ENCODE measurements at places on chromosomes 3 and 15.

DNA sequence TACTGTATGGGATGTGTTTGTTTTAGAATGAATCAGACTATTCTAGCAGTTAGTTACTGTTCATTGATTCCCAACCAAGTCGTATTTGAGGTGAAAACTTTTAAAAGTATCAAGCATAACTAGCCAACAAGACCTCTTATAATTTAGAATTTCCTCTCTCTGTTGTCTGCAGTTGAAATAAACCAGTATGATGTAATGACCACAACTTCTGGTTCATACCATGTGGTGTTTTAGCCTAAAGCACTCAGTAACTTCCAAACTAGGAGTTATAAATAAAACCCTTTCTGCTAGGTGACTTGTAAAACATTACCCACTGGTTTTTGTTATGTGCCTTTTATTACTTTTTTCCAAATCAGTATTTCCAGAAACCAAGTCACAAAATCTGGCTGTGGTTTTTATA is 19.8 kb upstream of the P2RY12 start:
- no peak for DNase-seq

GRCh38 chr15:37907136-37907535 is 27.3 kb upstream of the TMCO5A start:
- no peak for DNase-seq

DNA sequence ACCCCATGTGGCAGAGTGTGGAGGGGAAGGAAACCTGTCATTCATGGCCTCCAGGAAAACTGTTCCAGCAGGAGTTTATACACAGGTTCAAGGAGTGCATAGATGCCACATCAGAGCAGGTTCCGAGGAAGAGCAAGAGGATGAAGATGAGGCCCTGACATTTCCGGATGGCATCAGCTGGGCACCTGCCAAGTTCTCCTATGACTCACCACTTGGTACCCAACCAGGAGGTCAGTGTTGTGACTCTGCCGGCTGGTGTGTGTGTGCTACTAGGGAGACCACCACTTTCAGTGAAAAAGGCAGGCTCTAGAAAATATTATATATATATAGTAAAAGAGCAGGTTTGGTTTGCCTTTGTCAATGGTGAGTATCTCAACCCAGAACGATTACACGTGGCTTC is 69.3 kb downstream of the NTRK3 start:
- DNase-seq = no peak

- DNase-seq = no peak
These were observed 690.7 kb upstream of the ZNF385D start for GRCh38 chr3:22441711-22442110.

DNA sequence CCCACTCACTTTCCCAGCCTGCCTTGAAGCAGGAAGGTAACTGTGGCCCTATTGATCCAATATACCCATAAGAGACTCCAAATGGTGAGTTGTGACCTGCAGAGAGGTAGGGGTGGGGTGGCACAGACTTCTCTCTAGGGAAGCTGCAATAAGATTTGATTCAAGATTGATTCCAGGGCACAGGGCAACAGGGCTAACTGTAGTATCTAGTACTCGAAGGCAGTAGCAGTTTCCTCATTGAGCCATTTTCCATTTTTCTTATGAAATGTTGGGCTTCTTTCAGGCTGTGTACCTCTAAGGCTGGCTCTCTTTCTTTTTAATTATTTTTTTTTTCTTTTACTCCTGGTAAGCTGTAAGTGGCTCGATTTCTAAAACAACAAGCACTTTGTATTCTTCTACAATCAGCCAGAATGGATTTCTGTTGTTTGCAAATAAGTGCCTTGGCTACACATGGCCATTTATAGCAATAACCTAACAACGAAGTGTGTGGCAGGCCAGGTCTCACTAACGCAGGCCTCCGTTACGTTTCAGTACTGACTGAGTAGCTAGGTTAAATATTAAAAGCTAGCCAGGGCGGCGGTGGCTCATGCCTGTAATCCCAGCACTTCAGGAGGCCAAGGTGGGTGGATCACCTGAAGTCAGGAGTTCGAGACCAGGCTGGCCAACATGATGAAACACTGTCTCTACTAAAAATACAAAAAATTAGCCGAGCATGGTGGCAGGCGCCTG is 19.3 kb downstream of the CCDC12 start:
- no peak for DNase-seq

DNA sequence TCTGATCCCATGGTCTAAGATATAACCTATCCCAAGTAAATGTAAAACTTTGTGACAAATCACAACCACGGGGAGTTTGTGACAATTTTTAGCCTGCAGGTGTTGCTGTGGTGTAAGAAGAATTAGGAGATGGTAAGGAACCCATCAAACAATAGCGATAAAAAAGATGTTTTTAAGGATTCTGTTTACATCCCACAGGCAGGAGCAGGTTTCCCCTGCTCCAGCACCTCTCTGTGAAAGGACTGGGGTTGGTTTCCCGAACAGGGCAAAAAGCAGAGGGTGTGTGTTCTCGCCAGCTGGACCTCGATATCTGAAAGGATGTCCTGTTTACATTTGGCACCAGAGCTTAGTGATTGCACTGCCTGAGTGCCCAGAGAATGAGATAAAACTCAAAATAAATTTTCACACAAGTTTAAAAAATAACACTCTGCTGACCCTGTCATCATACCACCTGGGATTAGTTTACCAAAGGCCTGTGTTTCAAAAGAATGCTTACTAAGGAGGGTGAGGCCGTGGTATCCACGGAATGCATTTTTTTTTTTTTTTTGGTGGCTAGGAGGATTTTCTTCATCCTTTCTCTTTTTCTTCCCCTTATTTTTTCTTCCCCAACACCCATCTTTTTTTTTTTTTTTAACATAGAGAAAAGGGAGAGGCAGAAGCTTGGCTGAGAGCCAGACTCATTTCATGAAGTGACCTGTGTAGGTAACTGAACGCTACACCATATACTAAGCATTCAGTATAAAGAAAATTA is 151.8 kb upstream of the DPH6 start:
- DNase-seq = no peak

- no peak for DNase-seq
These were observed 130.6 kb downstream of the CCNL1 start for GRCh38 chr3:157029365-157029790.

DNA sequence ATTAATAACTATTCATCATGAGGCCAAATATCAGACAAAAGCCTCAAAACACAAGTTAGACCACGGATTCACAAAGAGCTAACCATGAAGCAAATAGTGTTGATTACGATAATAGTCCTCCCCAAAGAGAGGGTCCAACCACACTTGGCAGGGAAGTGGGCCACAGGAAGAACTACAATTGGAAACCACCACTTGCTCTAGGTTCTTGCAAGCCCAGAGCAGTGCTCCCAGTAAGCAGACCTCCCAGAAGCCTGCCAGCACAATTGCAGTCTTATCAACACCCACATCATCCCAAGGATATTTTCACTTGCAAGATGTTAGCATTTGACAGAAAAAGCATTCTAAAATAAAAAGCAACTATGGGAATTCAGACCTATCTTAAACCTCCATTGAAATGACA is 11.3 kb downstream of the SETD2 start:
- DNase-seq = no peak

GRCh38 chr15:60973637-60974415 is 255.3 kb downstream of the RORA start:
- no peak for DNase-seq

DNA sequence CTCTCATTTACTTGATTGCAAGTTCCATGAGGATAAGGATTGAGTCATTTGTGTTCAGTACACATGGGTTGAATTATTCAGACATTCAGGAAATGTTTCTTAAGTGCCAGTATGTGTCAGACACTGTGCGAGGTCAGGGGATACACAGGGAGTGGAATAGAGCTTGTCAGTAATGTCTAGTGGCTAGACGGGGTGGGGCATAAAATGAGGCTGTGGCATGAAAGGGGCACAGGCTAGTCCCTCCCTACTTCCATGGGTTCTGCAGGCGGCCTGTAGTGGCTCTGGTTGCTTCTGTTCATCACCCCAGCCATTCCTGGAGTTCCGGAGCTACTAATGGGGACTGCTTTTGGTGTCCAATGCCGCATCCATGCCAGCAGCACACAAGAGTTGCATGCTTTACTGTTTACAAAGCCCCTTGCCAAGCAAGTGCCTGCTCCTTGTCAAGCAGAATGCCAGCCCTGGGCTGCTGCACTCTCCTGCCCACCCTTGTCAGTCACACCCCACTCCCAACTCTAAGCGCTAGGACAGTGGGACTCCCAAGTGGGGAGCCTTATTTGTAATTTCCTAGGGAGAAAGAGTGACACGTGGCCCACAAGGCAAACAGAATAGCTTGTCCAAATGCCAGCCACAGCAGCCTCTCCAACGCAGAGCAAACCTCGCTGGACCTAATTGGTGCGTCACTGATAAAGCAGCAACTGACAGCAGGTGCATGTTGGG is 70.8 kb downstream of the RAB11A start:
- no peak for DNase-seq

DNA sequence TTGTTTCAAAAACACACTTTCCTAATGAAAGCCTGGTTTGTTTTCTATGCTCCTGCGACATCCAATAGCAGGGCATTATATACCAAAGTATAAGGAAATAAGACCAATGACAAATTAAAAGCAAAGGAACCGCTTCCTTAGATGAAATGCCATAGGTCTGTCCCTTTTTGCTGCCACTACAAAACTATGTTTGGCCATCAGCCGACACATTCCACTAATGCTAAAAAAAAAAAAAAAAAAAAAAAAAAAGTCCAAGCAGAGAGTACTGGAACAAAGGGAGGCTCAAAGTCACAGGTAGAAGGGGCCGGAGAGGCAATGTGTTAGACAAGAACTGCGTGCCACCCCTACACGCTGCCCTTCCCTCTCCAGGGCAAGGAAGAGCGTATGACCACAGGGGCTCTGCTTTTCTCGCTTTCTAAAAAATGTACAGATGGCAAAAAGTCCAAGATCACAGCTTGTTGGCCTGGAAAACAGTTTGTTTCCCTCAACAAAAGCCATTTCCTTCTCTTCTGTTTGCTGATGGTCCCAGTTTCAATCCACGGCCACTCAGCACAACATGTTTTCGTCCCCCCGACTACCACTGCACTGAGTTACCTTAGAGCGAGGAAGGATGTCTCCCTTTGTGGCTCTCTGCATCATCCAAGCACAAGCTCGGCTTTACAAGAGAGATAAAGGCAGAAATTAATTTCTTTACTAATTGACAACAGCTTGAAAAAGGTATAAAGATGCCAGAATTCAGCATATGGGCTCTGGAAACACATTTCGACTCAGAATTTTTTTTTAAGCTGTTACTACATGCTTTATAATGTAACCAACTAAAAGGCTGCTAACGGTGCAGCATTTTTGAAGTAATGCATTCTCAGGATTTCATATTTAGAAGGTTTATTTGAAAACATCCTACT is 70.8 kb downstream of the ABTB1 start:
- DNase-seq = no peak

DNA sequence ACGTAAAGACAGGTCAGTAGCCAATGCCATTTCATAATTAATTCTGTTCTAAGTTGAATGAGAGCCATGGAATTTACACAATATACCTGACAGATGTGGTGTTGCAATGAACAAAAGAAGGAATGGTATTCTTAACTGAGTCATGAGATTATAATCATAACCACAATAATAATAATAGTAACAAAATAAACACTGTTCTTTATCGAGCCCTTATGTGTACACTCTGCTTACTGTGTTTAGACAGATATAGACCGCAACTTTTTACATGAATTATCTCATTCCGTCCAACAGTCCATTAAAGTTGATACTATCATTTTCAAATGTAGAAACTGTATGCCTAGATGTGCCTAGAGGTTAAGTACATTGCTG is 28.2 kb upstream of the SCAANT1 start:
- no peak for DNase-seq

DNA sequence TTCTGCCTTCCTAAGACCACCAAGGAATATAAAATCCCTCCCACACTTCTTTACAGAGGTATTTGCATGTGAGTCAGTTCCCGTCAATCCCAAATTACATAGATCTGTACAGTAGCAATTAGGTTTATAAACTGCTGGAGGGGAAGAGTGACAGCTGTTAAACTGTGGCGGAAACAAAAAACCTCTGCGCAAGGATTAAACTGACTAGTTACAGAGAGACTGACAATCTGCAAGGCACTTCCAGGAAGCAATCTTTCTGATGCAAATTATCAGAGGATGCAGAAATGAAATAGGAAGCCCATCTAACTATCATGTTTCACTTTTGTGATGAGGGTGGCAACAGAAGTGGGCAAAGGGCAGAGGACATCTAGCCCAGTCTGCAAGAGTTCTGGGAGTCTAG is 150.4 kb downstream of the RTP4 start:
- DNase-seq = no peak

DNA sequence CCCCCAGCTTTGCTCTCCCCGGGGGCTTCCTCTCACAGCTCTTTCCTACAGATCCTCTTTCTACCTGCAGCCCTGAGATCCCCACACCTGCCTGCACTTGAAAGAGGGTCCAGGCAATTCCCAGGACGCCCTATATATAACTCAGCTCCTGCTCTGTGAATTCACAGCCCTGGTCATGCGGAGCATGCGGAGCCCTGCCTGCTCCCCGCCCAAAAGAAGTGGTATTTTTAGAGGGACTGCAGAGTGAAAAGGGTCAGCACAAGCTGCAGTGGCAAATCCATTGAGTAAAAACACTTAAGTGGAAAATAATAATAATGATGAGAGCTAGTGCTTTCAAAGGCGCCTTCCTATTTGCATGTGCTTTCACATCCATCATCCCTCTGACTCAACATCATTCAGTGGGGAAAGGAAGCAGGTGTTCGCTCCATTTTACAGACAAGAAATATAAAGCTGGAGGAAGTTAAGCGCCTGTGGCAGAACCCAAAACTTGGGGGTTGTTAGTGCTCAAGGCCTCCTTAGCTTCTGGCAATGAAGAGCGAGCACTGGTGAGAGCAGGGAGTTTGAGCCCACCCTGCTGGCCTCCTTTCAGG is 76.3 kb upstream of the LIPC start:
- no peak for DNase-seq

DNA sequence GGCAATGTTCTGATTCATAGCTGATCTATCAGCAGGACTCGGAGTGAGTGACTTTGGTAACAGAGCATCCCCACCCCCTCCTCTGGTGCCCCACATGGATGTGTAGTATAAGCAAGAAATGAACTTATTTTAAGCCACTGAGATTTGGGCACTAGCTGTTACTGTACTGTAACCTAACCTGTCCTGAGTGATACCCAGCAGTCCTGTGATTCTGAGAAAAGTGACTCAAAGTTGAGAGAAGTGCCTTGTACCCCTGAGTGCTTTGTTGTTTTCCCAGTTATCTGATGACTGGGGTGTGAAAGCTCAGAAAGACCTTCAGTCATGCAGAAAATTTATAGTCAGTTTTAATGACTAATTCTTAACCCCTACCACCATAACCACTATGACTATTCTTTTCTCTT is 439.9 kb upstream of the RBMS3 start:
- DNase-seq = no peak
